Activated CD4-positive, alpha-beta T cell treated with anti-CD3 and anti-CD28 coated beads for 4 hours (primary cell): ENCODE measurements at places on chromosomes 7 and 10.

DNA sequence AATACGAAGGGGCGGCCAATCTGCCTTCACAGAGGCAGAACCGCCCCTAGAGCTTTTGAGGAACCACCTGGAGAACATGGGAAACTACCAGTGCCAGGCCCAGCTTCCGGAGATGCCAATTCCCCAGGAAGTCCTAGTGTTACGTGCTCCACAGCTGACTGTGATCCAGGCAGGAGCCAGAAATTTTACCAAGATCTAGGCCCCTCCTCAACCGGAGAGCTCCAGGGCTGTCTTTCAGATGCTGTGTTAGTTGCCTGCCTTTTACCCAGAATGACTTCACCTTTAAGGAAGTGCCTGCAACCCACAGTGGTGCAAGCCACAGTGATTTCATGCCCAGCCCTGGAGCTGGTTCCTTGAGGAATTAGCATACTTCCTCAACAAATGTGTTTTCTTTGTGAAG is 62.9 kb downstream of the ELMO1 start:
- no peak for DNase-seq

DNA sequence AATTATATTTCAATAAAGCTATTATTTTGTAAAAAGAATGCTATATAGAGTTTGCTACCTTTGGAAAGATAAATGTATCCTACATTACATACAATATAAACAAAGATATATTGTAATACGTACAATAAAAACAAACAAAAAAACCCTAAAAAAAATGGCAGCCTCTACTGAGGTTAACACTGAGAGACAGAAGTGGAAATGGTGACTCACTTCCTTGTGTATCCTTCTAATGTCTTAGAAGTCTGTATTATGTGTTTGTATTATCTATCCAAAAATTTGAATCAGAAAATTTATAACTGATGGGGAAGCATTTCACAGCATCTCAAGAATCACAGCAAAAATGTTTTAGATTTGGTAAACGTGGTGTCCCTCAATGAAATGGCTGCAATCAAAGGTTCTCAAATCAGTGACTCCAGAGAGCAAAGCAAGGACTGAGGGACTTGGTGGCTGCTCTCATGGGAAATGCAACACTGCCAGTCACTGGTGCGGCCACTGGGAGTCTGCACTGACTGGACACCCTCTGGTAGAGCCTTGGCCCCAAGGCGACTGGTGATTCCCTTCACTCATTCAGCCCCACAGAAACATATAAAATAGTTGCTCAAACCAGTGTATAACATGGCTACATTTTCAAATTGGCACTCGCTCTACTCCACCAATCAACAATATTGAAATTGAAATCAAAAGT is 53.8 kb downstream of the PANK1 start:
- no peak for DNase-seq

DNA sequence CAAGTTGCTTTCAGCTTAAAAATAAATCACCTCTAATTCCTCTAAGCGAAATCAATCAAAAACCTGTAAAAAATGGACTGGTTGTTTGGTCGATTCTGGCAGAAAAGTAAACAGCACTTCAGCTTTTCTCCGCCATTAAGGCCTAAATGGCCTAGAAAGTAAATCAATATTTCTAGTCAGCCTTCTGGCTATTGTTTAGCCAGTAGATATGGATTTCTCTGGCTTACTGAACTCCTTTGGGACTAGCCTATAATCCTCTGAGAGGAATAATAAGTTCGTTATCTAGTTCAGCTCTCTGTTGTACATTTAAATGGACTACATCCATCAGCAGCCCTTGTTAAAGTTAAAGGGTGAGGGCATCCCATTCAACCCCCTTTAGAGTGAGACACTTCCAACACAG is 400.1 kb upstream of the ETV1 start:
- no peak for DNase-seq

DNA sequence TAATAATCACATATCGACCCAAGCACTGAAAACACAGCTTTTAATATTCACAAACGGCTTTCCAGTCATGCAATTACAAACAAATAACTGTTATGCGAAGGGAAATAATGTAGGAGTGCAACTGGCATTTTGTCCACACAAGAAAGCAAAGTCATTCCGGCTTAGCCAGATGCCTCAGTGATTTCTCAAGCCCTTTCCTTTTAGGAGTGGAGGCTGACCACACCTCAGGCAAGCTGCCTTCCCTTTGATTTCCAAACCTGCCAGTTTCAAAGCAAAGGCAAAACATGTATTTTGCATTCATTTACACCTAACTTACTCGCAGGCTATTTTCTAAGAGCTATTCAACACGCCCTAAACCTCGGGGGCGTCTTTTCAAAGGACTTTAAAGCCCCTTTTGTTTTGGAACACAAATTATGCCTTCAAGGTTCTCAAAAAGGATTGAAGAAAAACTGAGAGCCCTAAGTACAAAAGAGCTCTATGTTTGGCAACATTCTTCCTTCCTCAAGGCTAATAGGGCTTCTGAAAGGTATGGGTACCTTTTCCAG is 109.6 kb downstream of the CPXM2 start:
- DNase-seq = no peak

GRCh38 chr7:88091988-88092675 is 127.7 kb downstream of the SRI start:
- no peak for DNase-seq

GRCh38 chr7:2444476-2444875 is 31.7 kb downstream of the GRIFIN start:
- DNase-seq = no peak

GRCh38 chr7:128005117-128005516 is 26.1 kb downstream of the LRRC4 start:
- no peak for DNase-seq

DNA sequence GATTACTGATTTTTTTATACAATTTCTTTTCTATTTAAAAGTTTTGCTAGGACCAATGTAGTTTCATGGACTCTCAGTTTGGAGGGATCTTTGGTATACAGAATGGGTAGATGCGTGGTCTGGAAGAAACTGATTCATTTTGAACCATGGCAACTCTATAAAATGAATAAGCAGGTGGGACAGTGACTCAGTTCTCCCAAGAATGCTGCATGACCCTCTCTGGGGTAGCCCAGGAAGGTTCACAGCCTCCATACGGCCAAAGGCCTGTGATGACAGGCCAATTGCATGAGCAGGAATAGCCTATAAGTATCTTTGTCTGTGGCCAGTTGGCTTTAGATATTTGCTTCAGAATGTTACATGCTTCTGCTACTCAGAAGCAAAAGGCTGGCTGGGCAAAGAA is 113.3 kb upstream of the RSU1 start:
- no peak for DNase-seq

- DNase-seq = no peak
Measured at GRCh38 chr7:82017334-82017943, 247.6 kb upstream of the HGF start.

- DNase-seq = no peak
Measured at GRCh38 chr10:3336673-3337293, 164.2 kb upstream of the PITRM1 start.

DNA sequence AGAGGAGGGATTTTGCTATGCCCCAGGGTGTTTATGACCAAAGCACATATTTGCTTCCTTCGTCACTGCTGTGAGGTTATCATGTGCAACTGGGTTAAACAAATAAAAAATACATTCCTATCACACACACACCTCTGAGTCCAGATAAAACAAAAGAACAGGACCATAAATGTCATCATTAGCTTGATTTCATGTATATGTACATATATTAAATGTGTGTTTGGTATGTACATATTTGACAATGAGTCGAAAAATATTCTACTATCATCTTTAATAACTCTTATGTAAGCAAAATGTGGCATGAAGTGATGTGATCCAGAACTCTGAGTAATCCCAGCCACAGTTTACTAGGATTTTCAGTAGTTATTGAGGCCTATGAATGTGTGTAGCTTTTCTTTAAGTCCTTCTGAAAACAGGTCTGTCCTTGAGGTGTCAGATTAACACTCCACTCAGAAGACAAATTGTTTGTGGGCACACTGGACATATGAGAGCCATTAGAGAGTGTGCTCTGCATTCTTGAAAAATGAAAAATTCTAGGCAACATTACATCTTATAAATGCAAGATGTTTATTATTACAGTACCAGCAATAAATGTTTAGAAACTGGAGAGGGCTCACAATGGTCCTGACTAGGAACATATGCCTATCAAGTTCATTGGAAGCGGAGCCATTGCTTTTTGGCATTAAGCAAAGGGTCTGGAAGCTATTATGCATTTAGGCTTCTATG is 335.1 kb upstream of the SEMA3A start:
- no peak for DNase-seq

DNA sequence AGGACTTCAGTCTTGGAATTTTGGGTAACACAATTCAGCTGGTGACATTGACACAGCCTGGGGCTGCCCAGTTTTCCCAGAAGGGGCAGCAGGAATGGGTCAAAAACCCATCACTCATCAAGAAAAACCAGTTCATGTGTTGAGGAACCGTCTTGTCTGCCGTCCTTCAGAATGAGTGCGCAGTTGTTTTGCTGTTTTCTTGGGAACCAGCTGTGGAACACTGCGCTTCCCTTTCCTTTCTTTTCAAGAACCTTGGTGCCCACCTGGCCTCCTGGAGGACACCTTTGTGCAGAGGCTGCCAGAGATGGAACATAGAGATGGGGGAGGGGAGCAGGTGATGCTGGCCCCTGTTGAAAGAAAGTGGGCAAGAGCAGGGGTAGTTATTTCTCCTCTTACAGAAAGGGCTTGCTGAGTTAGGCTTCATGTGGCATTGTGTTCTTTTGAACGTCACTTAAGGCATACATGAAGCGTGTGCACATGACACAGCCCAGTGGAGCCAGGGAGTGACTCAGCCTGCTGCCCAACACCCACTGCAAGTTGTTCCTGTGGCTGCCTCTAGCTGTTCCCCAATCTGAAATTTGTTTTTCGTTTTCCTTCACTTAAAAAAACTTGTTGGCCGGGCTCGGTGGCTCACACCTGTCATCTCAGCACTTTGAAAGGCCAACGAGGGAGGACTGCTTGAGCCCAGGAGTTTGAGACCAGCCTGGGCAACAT is 87.4 kb upstream of the TNS3 start:
- DNase-seq = no peak

DNA sequence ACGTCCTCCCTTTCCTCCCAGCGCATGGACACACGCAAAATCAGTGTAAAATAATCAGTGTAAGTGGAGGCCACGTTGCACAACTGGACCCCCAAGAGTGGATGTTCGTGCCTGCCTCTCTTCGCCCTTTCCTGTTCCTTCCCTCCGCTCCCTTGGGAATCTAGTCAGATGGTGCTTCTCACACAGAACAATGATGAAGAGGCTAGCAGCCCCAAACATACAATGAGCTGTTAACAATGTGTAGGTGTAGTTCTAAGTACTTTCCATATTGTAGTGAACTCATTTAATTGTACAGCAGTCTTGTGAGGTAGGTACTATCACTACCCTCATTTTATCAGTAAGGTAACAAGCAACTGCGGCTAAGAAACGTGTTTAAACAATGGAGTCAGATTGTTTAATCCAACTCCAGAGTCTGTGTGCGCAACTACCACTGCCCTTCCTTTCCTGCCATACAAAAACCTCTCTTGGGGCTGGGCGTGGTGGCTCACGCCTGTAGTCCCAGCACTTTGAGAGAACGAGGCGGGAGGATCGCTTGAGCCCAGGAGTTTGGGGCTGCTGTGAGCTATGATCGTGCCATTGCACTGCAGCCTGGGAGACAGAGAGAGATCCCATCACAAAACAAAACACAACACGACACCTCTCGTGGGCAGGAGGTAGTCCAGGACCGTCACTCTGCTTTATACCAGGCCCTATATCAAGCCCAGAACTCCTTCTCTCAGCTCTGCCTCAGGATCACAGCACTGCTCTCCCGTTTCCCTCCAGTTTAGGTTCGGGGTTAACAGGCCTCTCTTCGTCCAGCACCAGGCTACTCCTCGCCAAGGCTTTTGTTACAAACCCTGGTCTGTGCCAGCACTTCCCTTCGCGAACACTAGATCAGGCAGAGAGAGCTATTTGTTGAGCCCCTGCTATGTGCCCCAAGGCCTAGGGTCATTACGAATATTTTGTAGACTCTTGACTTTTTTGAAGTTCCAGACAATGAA is 1.1 kb downstream of the FKBP9 start:
- DNase-seq = no peak

- DNase-seq = no peak
Measured at GRCh38 chr10:104045151-104046089, 40.3 kb downstream of the COL17A1 start.

DNA sequence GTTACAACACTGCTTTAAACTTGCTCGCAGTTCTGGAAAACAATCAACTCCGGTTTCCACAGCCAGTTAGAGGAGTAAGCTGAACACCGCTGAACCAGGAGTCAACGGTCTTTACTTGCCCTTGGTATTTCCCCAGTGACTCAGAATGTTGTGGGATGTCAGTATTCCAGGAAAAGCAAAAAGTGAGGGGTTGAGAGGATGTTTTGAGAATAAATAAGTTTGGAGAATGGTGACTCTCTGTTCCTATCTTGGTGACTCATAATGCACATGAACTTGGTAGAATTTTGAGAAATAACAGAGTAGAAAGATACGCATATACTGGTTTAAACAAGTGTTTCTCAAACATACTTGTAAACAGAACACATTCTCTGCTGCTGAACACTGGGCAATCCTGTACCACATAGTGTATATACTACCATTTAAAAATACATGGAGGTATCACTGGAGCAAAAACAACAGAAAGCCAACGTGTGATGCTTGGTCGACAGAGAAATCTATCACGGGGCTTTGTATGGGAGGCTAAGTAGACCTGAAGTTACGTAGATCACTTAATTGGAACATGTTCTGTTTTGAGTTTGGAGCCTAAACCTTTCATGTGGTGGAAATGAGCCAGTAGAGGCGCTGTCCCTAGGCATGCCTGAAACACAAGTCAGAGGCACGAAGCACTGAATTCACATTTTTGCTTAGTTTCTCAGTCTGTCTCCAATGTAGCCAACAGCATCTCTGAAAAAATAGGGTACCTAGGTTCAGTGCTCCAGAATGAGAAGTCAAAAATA is 534.3 kb downstream of the PARD3 start:
- DNase-seq = no peak

- DNase-seq = no peak
Measured at GRCh38 chr7:45070254-45070642, 18.5 kb downstream of the NACAD start.

GRCh38 chr7:139630643-139631519 is 107.4 kb downstream of the CLEC2L start:
- DNase-seq = no peak

- no peak for DNase-seq
Measured at GRCh38 chr7:108299251-108299973, 156.8 kb downstream of the NRCAM start.

GRCh38 chr10:114829160-114829909 is 7.8 kb downstream of the FHIP2A start:
- DNase-seq = no peak

DNA sequence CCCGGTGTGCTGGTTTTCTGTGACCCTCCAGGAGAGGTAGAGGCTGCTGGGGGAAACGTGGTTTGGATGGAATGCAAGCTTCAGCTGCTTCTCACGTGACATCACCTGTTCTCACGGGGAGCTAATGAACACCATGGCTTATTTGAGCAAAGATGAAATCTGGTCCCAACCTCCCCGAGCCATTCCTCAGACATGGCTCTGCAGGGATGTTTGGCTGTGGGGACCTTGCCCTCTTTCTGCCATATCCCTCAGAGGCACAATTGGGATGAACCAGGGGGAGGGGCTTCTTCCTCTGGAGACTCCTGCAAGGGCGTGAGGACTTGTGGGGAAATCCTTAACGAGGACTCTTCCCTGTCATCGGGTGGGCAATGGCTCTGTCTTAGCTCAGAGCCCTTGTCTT is 236.8 kb downstream of the TCERG1L start:
- DNase-seq = no peak
